Pulmonary artery endothelial cell (primary cell): ENCODE measurements at places on chromosomes 12 and 14. TPM values are rescaled to one million over a fixed set of nuclear protein-coding genes. Genes with fewer than 3 reads are reported as not detected.

- no peak for DNase-seq
Observed at GRCh38 chr12:100075598-100075997, 67.1 kb downstream of the BLTP3B start.

- no peak for DNase-seq
Observed at GRCh38 chr14:103820908-103821307, 26.5 kb downstream of the PPP1R13B start.

DNA sequence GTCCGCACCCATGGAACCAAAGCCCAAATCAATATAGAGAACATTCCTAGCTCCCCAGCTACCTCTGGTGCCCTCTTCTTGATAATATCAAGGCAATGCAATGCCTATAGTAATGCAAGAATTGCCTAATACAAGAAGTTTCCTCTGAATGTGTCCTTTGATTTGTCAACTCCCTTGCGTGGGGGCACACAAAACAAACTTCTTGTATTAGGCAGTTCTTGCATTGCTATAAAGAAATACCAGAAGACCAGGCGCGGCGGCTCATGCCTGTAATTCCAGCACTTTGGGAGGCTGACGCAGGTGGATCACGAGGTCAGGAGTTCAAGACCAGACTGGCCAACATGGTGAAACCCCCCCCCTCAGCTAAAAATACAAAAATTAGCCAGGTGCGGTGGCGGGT, 10.4 kb upstream of the ITPK1 start:
- no peak for DNase-seq

DNA sequence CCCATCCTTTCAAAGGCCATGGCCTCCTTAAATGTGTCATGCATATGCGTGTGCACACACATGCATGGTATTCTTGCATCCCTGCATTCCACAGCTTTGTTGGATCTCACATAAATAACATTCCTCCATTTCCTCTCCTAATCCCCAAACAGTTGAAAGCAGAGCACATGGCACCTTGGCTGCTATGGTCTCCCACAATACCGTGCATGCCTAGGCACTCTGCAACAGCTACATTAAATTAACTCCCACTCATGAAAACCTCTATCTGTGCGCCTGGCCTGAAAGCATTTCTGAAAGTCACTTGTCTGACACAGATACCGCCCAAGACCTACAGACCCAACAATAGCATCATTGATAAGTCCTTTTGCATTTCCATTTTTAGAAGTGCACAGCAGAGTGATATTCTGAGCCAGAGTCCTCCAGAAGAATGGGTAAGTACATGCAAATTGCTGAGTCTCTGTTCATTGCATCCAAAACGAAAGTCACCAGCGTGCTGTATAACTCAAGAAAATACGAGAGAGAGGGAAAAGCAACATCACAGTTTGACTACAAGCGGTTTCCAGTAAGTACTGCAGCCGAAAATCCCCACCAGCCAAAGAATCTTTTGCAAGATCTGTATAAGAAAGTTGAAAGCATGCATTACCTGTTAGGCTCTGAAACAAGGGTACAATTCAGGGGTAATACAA, 436 bp downstream of the ASB2 start:
- no peak for DNase-seq

DNA sequence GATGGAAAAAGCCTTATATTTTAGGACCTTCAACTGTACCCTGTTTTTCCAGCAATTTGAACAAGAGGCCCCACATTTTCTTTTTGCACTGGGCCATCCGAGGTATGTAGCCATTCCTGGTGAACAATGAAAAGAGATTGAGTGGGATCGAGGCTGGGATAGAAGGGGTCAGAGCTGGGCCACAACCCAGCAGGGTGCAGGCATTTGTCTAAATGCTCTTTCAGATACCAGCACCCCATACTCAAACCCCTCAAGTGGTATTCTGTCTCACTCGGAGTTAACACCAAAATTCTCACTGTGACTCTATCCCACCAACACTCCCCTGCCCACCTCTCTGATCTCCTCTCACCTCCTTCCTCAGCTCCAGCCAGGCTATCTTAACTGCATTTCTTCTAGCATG, 26.8 kb downstream of the DUSP6 start:
- no peak for DNase-seq

The EIF2S1 gene
- total RNA-seq: 231 and 355 TPM in 2 replicates

- DNase-seq: no peak
Observed at GRCh38 chr12:16605642-16606116, 283 bp downstream of the LMO3 start.

DNA sequence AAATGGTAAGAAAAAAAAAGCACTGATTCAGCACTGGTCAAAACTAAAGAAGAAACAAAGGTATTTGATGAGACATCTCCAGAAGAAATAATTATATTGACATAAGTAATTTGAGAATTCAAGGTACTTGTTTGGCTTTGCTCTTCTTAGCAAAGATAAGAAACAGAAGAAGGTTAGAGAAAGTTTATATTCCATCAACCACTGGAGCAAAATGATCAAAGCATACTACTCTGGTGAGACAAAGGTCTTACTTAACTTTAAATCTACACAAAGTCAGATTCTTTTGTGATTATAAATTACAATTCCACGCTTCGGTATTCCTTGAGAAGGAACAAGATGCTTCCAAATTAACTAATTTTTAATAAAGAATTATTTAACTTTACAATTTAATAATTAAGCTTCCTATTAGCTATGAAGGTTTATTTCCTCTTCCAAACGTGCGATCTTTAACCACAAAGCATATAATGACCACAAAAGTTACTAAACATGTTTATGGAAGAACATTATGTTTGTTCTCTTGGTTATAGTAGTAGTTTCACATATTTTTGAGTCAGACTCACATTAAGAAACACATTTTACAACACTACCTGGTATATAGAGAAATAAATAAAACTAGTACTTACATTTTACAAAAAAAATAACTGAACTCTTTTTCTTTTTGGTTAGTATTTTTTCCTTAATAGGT, 53.4 kb downstream of the METTL25 start:
- no peak for DNase-seq

The REP15 gene
- total RNA-seq: 1.3 and 3.0 TPM in 2 replicates

DNA sequence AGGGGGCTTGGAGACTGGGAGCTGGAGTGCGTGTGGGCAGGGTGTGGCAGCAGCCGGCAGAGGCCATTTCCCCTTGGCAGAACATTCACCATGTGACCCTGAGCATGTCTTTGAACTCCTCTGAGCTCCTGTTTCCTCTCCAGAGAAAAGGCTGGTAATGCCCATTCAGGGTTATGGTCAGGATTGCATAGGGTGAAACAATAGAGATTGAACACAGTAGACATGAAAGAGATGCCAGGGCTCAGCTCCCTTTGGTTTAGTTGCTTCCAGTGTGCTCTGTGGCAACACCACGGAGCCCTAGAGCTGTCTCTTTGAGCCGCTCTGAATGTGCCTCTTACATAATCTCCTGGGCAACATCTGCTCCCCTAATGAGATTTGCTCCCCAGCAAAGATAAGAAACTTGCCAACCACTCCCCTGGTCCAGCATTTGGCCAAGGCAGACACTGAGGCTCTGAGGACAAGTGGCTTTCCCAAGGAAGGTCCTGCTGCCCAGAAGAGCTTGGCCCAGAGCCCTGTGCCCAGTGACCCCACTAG, 4.6 kb downstream of the IFI27 start:
- no peak for DNase-seq

- no peak for DNase-seq
Observed at GRCh38 chr12:117661471-117661870, 300.0 kb upstream of the NOS1 start.

The SLC7A8 gene
- total RNA-seq: 0.46 and 0.78 TPM in 2 replicates

The FSCB gene
- not detected in 2 replicates for total RNA-seq

The CISTR gene
- total RNA-seq: not detected in 2 replicates

- DNase-seq: no peak
Observed at GRCh38 chr14:95190857-95191256, 33.5 kb upstream of the DICER1 start.

- DNase-seq: no peak
Observed at GRCh38 chr14:73739174-73739898, 25.2 kb upstream of the PNMA1 start.

- DNase-seq: no peak
Observed at GRCh38 chr12:14283489-14284144, 81.9 kb upstream of the ATF7IP start.

The SPTB gene
- under 0.01 TPM in 1 of 2 replicates, not detected in the other for total RNA-seq

The CACNA1C gene
- total RNA-seq: not detected in 2 replicates

DNA sequence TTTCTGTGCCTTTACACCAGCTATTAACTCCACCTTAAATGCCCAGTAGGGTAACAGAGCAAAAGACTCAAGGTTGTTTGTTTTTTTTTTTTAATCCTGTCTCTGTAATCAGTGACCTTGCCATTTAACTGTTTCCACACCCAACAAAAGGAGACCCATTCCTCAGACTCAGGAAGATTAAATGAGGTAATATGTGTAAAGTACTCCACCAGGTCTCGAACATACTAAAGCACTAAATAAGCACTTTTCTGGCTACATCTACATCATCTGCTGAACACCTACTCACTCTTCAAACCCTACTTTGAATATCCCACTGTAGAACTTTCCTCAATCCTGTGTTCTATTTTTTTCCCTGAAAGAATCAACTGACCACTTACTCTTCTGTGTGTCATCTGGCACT, 4.1 kb downstream of the SLC2A13 start:
- DNase-seq: no peak

DNA sequence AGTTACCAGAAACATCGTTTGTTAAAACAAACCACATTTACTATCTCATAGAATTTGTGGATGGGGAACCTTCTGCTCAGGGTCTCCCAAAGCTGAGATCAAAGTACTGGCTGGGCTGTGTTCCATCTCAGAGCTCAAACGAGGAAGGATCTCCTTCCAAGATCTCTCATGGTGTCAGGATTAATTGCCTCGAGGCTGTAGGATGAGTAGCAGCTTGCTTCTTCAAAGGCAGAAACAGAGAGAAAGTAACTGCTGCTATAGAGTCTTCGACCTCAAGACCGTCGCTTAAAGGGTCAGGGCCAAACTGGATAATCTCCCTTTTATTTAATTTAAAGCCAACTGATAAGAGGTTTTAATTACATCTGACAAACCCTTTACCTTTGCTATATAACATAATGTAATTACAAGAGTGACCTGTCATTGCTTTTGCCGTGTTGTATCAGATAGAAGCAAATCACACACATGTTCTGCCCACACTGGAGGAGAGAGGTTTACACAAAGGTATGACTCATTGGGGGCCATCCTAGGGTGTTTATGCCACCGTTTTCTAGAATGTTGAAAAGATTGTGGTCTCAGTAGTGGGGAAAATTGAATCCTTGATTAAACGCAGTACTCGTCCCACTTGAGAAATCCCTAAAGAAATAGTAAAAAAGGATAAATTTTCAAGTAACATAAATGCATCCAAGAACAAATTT, 868.8 kb upstream of the TMEM132C start:
- no peak for DNase-seq

DNA sequence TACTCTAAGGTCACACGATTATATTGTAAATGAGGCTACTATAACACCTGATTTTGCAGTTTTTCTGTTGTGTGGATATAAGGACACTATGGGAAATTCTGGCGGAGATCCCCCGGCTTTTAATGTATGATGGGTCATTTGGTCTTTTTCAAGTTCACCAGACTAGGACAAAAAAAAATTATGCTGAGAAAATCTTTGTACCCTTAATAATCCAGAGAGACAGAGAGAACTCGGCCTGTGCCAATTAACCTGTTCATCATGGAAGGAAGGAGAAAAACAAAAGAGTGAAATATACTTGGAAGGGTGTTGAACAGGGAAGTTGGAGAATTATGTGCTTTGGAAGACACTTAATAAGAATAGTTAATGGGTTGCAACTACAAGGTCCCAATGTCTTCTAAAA, 62.2 kb upstream of the KICS2 start:
- no peak for DNase-seq

DNA sequence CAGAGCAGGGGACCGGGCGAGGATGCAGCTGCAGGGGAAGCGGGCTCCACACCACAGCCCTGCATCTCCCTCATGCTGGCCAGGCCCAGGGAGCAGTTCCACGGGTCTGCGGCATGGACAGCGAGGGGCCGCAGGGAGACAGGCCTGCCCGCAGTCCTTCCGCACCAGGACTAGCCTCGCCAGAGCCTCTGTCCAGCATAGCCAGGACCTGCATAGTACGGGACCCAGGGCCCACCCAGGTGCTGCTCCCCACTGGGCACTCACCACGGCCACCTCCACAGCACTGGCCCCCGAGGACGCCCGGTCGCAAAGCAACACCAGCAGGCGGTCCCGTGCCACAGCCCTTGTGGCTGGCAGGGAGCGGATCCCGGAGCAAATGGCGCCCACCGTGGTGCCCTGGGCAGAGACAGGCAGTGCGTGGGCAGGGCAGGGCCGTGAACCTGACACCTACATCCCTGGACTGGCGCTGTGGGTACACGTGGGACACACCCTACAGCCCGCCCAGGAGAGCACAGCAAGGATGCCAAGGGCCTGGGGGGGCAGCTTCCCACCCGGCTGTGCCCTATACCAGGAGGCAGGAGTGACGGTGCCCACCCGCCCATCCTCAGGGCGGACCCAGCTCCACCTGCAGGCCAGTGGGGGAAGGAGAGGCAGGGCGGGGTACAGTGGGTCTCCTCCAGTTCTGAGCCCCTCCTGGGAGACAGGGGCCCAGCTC, 23.8 kb downstream of the JAG2 start:
- DNase-seq: no peak

The HOXC10 gene
- total RNA-seq: not detected in 2 replicates

DNA sequence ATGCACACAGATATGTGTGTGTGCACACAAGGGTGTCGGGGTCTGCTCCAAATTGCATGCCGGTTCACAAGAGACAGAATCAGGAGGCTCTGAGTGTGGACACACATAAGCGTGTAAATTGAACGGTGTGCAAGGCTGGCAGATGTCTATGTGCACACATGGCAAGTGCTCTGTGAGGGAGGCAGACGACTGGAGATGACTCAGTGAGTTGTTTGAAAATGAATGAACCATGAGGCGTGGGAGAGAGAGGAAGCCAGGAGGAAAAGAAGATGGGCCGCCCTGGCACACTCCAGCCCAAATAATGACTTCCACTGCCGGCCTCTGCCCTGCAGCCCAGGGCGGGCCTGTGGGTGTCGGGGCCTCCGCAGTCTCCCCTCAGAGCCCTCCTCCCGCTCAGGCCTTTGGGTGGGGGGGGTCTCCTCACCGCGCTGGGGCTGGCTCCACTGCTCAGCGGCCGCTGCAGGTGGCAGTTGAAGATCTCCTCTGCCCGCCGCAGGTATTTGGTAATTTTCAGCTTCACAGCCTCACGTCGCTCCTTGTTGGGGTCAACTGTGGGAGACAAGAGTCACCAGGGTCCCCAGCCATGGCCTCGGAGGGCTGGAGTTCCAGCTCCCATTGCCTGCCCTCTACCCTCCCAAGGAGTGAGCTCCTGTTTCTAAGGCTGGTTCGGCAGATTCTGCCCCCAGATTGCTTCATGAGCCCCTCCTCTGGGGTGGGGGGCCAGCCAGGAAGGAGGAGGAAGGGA, 3.5 kb downstream of the RPS6KL1 start:
- DNase-seq: no peak

DNA sequence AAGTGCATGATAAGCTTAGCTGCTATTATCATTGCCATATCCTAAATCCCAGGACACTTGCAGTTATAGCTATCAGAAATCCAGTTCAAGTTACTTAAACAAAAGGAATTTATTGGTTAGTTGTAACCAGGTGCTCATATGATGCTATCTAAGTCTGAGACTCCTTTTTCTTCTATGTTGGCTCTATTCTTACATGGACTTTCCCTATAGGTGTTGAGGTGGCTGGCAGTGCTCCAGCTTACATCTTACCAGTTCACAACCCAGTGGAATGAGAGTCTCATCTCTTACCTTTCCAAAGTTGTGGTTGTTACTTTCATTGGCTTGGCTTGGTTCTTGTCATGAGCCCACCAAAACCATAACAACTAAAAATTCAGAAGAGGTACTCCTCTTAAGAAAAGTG, 94.6 kb downstream of the DACT1 start:
- no peak for DNase-seq
